ENCODE measurements at places on chromosomes 11 and 22.

DNA sequence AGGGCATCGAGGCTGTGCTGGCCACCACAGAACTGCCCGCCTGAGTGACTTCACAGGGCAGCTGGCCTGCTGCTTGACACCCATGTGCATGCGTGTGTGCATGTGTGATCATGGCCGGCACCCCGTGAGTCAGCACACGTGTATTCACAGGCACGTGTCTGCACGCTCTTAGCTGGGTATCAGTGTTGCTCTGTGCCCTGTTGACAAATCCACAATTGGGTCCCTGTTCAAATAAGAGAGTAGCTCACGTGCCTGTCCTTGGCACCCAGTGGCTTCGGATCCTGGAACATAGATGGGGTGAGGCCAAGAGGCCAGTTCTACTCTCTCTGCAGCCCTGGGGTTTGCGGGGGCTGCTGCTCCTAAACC is 14.0 kb downstream of the B3GAT1 start:
- DNase-seq, result no peak

GRCh38 chr11:102241026-102241425 is 76.3 kb upstream of the BIRC3 start:
- no peak for DNase-seq

GRCh38 chr11:15236559-15236958 is 121.8 kb downstream of the INSC start:
- no peak for DNase-seq

GRCh38 chr11:134349802-134350355 is 18.1 kb downstream of the GLB1L2 start:
- DNase-seq, result no peak

- no peak for DNase-seq
These were observed 4.1 kb upstream of the CD82 start for GRCh38 chr11:44561275-44561805.

DNA sequence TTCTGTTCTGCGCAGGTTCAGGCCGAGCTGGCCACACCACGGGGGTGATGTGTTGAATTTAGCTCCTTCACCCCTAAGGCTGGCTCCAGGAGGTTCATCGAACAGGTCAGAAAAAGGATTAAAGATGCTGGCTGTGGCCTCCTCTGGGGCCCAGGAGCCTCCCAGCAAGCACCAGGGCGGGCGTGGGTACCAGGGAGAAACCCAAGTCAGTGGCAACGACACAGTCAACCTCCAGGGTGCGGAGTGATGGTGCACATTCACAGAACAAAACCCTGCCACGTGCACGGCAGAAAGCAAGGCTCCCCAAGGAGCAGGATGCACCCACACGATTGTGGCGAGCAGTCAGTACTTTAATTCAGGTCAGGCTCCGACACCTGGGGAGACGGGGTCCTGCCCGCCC is 10.8 kb downstream of the C11orf24 start:
- no peak for DNase-seq

DNA sequence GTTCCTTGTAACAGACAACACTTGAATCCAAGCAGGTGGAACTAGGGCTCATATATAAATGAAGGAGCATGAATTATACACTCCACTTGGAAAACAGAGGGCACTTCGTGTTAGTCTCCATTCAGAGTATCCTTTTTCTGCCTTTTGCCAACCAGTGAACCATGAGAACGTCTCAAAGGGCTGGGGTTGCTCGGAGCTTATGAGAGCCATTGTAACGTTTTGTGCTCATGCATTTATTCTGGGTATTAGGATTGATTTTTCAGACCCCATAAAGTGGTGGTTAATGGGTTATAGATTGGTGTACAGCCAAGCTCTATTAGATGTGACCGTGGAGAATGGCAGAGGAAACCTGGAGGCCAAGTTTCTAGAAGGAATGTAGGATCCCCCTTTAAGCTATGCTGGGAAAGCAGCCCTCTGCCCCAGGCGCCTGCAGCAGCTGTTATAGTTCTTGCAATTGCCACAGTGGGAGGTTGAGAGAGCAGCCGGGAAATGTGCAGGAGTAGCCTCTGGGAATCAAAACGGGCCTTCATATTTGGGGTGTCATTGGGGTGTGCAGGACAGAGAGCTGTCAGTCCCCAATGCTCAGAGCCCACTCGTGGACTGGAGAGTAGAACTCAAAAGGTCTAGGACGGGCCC is 54.6 kb upstream of the ASPHD2 start:
- no peak for DNase-seq

- DNase-seq, result peak; percentile 25
These were observed 39.0 kb upstream of the ADA2 start for GRCh38 chr22:17258015-17258787.

DNA sequence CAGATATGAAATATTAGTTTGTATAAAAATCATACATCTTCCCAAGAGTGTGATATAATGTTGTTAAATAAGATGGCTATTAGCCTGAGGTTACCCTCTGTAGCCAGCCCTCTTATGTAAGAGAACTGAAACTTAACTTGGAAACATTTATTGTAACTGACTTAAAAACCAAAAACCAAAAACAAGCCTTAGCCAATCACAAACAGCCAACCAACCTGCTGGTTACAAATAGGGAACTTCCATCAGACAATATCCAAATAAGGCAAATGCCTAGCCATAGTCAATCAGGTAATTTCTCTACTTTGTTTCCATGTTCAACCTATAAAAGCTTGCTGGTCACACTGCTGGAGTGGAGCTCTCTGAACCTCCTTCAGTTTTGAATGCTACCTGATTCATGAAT is 14.1 kb downstream of the KBTBD3 start:
- no peak for DNase-seq

- DNase-seq, result no peak
These were observed 48.9 kb downstream of the ST3GAL4 start for GRCh38 chr11:126404367-126404766.

- no peak for DNase-seq
These were observed 181.2 kb downstream of the CSNK2A3 start for GRCh38 chr11:11171854-11172253.

GRCh38 chr22:31857247-31857646 is 87.1 kb upstream of the YWHAH start:
- DNase-seq, result no peak

- DNase-seq, result no peak
These were observed 4.3 kb downstream of the MRGPRG start for GRCh38 chr11:3214420-3214699.

- DNase-seq, result peak; percentile 44
These were observed 469.9 kb downstream of the MN1 start for GRCh38 chr22:27331526-27332281.

DNA sequence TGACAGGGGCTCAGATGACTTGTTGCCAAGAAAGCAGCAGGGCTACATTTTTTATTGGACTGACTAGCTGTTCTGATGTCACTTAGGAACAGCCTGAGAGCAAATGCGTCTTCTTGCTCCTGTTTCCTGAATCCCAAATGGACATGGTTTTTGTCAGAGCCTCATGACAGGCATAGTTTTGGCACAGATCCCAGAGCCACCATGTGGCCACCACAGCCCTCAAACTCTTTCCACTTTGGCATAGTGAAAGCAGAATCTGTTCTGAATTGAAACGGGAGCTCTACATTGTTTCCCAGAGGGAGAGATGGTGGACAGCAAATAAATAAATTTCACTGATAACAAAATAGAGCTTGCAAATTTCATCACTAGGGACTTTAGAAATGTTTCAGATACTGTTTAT is 222.2 kb downstream of the C11orf87 start:
- DNase-seq, result peak; percentile 14

DNA sequence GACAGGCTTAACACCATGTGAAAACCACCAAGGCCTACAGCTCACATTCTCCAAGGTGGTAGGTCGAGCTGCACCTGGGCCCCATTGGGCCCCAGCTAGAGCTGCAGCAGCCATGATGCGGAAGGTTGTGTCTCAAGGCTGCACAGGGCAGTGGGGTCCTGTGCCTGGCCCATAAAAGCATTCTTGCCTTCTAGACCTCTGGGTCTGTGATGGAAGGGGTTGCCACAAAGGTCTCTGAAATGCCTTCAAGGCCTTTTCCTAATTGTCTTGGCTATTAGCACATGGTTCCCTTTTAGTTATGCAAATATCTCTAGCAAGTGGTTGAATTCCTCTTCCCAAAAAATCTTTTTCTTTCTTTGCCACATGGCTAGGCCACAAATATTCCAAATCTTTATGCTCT is 52.5 kb upstream of the C11orf58 start:
- no peak for DNase-seq

GRCh38 chr11:47260366-47260765 is 2.6 kb downstream of the NR1H3 start:
- DNase-seq, result no peak

DNA sequence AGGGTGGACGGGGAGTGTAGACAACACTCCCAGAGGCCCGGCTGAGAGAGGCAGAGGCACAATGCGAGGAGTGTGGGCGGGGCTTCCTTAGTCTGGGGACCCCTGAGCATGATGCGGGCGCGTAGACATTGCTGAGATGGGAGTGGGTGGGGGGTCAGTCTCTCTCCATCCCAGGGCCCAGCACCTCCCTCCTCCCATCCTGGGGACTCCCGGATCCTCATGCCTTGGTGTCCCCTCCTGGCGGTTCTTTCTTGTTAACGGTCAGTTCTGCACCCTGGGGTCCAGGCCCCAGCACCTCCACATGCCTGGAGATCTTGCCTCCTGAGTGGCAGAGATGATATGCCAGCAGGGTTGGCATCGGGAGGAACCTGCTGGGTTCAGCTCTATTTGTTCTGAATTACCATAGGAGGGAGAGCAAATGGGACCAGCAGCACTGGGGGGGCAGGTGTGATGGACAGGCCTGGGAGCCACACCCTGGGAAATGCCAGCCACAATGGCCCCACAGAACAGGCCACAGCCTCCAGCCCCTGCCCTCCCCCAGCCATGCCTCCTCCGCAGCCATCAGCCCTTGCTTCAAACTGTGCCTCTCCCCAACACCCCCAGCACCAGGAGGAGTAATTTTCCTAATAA is 55.7 kb downstream of the RTL6 start:
- DNase-seq, result no peak

- DNase-seq, result no peak
These were observed 5.8 kb downstream of the SLC22A9 start for GRCh38 chr11:63375434-63375833.

DNA sequence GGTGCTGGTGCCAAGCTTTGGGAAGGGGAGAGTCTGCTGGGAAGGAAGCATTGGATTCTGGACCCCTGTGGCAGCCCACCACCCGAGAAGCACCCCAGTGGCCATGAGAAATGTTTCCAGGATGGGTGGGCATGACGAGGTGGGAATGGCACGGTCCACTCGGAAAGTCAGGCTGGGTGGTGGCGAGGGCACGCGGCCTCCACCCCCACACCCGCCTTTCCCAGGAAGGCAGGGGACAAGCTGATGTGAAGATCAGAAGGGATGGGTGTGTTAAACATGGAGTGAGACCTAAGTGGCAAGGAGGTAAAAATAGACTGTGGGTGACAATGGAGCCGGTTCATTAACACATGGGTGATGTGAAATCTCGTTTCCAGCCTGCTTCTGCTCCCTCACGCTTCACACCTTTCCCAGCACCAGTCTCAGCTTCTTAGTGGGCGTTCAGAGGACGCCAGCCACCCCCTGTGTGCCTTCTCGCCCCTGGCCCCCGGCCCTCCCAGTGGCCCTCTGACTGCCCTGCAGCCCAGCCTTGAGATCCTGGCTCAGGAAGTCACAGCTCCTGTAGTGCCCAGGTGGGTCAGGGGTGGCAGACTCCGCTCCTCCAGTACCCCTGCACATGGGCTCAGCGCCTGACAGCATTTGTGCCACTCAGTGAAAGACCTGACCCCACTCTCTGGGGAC is 27.6 kb downstream of the LRRC10B start:
- no peak for DNase-seq

DNA sequence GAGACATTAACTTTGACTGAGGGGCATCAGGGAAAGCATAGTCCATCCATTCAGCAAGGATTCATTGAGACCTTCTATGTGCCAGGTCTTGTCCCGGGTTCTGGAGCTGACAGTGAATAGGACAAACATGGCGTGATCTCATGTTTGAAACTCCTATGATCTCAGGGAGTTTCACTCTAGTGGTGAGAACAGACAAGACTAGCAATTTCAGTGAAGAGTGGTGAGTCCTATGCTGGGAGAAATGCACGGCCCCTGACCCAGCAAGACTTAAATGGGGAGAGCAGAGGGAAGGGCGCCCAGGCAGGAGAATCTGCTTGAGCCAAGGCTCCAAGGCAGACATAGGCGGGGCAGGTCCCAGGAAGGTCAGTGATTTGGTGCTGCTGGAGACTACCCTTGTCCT is 155.7 kb downstream of the CEP164 start:
- no peak for DNase-seq

DNA sequence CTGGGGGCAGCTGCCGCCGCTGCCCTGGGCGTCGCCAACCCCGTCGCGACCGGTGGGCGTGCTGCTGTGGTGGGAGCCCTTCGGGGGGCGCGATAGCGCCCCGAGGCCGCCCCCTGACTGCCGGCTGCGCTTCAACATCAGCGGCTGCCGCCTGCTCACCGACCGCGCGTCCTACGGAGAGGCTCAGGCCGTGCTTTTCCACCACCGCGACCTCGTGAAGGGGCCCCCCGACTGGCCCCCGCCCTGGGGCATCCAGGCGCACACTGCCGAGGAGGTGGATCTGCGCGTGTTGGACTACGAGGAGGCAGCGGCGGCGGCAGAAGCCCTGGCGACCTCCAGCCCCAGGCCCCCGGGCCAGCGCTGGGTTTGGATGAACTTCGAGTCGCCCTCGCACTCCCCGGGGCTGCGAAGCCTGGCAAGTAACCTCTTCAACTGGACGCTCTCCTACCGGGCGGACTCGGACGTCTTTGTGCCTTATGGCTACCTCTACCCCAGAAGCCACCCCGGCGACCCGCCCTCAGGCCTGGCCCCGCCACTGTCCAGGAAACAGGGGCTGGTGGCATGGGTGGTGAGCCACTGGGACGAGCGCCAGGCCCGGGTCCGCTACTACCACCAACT is 1.0 kb downstream of the FUT4 start:
- no peak for DNase-seq

DNA sequence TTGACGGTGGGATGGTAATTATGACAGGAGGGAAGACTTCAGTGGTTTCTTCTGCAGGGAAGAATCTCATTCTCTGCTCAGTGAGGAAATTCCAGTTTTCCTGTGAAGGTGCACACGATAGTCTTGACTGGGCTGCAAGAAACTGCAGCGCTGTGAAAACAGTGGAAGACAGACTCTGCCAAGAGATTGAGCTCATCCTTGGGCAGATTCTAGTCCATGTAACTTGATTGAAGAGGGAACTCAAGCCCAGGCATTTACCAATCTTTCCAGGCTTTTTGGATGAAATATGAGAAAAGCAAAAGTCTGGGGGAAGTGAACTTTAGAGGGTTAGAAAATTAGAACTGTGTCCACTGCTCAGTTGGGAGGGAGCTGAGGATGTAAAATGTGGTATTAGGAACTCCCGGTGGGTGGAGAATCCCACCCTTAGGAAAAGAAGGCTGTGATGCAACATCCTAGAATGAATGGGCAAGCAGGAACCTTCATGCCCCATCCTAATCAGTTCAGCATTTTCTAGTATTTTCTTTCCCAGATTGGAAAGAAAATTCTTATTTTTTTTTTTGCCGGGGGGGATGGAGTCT is 212.6 kb downstream of the DBX1 start:
- no peak for DNase-seq

- peak; percentile 53 for DNase-seq
These were observed 39.2 kb downstream of the BRD1 start for GRCh38 chr22:49788504-49788903.

GRCh38 chr11:7606496-7606895 is 66.8 kb downstream of the CYB5R2 start:
- no peak for DNase-seq
